NCI-H1417 (cell line): ENCODE measurements at places on chromosomes 4 and X.

DNA sequence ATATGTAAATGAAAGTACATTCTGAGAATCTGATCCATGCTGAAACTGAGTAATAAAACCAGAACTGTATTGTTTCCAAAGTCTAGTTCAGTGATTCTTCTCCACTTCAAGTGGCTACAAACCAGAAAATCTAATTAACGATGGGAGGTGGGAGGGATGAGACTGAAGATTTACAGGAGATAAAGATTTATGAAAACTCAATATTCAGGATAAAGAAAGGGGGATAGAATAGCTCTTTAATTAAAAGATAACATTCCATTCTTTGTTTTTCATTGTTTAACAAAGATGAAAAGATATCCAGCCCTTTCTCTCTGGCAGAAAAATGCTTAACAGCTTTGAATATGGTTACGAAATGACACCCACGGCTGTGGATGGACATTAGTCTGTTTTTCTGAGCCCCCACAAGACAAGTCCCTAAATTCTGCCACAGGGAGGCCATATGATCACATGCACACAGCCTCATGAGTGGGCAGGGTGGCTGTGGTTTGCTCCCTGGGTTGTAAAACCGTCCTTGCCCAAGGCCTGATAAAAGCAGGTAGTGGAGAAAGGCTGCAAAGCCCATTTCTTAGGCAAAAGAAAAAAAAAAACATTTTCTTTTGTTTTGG lies 36.4 kb downstream of the TMEM150C start:
- no peak for DNase-seq

DNA sequence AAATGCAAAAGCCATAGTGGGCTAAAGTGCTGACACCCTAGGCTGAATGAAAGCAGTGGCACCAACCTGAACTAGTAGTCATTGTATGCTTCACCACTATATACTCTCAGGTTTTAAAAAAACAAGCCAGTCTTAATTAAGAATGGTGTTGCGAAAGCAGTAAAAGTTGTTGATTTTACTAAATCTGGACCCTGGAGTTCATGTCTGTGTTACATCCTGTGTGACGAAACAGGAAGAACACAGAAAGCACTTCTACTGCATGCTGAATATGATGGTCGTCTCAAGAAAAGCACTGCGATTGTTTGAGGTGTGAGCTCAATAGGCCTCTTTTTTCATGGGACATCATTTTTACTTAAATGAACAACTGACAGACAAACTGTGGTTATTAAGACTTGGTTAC lies 24.2 kb upstream of the GDPD2 start:
- no peak for DNase-seq

DNA sequence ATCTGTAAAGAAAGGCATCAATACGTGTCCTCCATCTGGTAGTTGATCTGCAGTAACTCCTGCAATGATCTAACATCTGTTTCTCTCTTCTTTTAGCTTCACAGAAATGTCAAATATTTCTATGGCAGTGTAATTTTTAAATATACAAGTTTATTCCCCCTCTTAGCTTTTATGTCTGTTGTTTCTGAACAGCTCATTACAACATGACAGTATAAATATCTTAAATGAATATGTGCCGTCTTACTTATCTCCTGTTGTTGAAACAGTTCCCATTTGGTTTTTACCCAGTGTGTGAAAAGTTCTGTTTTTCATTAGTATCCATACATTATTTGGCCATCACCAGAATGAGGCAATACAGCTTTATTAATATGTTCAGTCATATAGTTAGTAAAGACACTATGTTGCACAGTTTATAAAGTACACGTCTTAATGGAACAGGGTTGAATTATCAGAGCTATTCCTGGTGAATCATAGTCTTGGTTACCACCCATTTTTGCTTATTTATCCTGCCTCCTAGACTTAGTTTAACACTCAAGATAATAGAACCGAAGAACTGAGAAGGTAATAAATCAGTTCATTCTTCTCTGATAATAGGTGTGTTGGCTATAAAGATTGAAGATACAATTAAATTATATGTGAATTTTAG lies 321.6 kb downstream of the TENM3 start:
- no peak for DNase-seq

GRCh38 chrX:125289209-125289608 lies 30.5 kb upstream of the TEX13C start:
- DNase-seq, result no peak

DNA sequence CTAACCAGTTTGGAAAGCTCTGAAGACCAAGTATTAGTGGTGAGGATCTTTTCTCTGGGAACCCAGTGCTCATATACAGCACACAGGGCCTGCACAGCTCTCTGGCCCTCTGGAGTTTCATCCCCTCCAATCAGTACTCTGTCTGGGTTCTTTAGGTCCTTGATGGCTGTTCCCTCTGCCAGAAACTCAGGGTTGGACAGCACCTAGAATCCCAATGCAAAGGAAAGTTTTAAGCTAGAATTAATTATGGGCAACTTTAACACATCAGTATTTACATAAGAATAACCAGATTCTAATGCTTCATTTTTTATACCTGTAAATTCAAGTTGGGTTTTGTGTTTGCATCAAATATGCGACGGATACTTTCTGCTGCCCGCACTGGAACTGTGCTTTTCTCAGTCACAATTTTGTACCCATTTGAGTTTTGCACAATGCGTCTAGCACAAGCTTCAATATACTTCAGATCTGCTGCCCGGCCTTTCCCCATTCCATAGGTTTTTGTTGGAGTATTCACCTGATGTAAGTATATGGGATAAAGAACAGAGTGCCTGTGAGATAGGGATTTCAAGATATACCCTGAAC lies 16.8 kb downstream of the UGDH start:
- DNase-seq, result no peak

DNA sequence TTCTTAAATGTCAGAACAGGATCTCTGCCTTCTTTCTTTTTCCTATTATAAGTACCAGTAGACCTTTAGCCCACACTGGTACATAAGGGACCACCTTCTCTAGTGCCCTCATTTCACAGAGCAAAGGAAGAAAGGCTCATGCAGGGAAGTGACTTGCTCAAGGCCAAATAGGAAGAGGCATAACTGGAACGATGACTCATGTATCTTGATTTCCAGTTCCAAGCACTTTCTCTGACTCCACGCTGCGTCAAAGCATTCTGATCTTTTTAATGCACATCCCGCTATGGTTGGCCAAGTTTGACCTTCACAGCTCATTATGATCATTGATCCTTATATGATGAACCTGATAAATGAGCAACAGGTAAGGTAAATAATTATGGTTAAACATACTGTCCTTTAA lies 542.0 kb downstream of the GBA3 start:
- no peak for DNase-seq

GRCh38 chrX:118117741-118118140 lies 1.1 kb upstream of the KLHL13 start:
- no peak for DNase-seq

DNA sequence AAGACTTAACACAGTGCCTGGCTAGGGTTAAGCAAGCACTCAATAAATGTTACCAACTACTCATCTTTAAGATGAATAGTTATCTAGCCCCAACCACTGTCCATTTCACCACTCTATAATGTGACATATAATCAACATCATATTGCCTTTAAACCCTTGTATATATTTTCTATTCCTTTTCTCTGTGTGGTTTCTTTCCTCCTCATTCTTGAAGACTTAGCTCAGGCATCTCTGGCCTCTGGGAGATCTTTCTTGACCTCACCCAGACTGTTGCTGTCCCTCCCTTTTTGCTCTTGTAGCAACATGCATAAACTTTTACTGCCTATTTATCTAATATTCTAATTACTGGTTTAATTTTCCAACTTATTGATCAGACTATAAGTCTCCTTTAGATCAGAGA lies 249.9 kb upstream of the MAB21L2 start:
- no peak for DNase-seq

DNA sequence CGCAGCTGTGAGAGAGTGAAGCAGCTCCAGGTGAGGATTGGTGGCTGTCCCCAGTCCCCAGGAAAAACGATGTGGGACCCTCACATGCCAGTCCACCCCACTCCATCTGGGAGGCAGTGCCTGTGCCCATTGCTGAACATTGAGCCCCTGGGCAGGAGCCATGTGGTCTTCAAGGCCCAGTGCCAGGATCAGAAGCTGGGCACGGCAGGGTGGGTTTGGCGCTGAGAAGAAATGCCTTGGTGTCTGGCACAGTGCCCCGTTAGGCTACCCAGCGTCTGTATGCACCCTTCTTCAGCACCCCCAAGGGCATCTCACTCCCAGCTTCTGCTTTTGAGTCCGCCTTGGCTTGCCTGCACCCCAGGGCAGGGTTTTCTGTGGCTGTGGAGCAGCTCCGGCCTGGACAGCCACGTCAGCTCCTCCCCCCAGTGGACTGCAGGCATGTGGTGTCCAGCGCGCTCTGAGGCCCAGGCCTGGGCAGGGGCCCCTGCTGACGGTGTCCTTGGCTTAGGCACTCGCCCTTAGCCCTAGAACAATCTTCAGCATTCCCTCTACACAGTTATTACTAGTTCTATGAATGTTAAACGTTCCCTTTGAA lies 28.6 kb downstream of the RGS12 start:
- no peak for DNase-seq

DNA sequence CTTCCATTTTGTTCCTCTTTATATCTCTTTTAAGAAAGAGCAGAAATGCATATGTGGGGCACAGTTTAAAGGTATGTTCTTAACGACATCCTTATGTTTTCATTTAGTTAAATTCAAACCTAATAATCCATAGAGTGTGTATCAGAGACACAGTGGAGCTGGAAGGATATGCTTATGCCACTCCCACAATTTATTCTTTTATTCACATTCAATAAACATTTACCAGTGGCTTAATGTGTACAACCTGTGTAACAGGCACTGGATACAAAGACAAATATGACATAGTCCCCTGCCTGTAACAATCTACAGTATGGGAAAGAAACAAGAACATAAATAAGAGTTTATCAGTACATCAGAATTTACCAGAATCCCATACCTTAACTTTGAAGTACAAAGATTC lies 22.4 kb upstream of the CORIN start:
- DNase-seq, result no peak

- no peak for DNase-seq
These were observed 188.6 kb downstream of the NSUN7 start for GRCh38 chr4:40938337-40938736.

DNA sequence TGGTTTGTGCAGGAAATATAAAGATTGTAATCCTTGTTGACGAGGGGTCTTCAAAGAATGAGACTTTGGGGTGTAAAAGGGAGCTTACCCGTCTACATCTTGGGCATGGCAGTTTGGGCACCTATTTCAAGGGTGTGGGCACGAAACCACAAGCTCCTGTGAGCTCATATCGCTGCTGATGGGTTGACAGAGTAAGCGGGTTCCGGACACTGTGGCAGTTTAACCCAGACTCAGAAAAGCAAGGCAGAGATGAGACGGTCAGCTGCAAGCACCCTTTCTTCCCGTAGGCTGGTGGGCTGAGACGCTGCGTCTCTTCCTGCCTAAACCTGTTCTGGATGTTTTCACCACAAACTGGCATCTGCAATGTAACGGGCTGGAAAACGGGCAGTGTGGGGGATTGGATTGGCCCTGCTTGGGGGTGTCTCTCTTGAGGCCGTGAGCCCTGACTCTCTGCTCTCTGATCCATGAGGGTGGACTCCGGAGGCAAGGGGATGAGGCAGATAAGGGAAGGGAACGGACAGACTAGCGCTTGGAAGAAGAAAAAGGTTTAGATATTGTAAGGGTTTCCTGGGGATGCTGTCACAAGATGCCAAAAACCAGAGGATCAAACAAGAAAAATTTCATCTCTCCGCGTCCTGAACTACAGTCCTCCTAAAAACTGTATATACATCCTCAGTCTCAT lies 237.5 kb downstream of the SHOX start:
- DNase-seq, result no peak

DNA sequence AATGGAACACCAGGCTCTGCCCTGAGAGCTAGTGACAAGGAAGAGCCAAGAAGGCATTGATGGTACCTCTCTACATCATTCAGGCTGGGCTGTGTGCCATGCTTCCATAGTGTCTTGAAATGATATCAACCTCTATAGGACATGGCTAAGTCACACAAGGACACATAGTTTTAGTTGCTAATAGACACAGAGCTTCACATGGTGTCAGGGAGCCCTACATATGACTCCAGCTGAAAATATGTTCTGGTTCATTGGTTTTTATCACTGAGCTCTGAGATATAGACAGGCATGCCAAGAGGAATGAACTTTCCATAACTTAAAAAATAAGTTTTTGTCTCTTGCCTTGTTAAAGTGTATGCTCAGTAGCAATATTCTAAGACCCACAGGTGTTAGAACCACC lies 72.1 kb upstream of the PRKG2 start:
- no peak for DNase-seq

GRCh38 chr4:159598602-159599001 lies 495.7 kb downstream of the RAPGEF2 start:
- no peak for DNase-seq

GRCh38 chrX:49161632-49162031 lies 926 bp upstream of the MAGIX start:
- no peak for DNase-seq

DNA sequence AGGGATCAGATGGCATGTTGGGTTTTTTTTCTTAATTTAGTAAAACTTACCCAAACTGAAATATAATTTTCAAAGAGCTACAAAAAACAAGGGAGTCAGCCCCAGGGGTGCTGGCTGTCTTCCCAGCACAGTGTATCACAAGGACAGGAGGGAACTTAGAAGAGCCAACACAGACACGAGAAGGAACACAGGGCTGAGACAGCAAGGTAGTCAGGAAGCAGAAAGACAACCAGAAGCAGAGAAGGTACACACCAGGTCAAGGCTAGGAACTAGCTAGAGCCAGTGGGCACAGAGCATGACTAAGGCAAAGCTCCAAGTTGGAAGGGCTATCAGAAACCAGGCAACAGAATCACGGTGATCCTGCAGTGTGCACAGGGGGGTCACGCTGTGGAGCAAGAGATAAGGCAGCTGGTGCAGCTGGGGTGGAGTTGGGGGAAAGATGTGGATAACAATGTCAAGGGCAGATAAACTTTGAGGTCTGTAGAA lies 168.7 kb downstream of the NR3C2 start:
- DNase-seq, result no peak

- no peak for DNase-seq
These were observed 121.2 kb upstream of the MID1 start for GRCh38 chrX:10741550-10741949.

DNA sequence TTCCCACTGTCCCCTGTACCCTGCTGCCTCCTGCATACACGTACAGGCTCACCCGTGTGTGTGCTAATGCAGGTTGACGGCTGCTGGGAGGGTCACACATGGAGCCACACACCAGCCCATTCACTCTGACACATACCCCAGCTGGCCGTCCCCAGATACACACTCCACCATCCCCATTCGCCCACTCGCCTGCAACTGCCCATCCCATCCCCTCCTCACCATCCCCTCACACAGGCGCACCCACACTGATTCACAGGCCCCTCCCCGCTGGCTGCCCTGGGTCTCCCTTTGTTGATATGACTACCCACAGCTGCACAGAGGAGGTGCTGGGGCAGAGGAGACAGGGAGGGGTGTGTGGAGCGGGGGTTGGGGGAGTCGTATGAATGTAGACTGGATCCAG lies 25.7 kb downstream of the PJA1 start:
- DNase-seq, result no peak

DNA sequence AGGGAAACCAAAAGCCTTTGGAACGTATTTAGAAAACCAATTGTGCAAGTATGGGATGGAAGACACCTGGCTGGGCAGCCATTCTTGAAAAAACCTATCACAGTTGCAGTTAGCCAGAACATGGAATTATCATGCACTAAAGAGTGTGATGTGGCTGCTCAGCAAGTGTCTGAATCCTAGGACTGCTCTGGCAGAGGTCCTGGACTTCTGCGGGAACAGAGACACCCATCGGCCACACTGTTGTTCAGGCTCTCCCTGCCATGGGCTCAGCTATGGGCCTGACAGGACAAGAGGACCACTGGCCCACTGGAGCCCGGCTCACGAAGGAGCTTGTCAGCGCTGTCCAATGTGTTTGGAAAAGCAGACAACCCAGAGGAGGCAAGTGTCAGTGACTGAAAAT lies 115.7 kb upstream of the GPC4 start:
- DNase-seq, result no peak
